ENCODE measurements at places on chromosomes 1 and 21.

GRCh38 chr1:89206373-89206772, 7.6 kb upstream of the GBP4 start:
- DNase-seq: no peak

GRCh38 chr1:219505886-219506285, 107.0 kb downstream of the ZC3H11B start:
- no peak for DNase-seq

DNA sequence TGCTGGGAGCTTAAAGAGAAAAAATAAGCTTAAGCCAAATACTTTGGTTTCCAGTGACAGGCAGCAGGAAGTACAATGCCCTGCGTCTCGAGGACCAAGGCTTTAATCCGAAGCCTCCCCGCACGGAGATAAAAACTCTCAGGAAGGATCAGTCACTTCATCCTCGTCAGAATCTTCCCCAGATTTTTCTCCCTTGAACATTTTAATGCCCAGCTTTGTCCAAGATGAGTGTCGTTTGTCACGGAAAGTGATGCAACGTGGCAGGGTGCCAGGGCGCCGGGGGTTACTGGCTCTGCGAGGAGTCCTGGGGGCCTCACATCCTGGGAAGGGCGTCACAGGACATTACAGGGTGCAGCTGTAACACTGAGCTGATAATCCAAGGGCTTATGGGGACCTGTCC, 25.2 kb upstream of the PCBP3 start:
- DNase-seq: no peak

GRCh38 chr1:241808265-241808664, 39.7 kb upstream of the EXO1 start:
- DNase-seq: no peak

- no peak for DNase-seq
Observed at GRCh38 chr1:2611031-2611501, 21.8 kb downstream of the MMEL1 start.

GRCh38 chr1:68384321-68384813, 65.4 kb downstream of the RPE65 start:
- DNase-seq: no peak

DNA sequence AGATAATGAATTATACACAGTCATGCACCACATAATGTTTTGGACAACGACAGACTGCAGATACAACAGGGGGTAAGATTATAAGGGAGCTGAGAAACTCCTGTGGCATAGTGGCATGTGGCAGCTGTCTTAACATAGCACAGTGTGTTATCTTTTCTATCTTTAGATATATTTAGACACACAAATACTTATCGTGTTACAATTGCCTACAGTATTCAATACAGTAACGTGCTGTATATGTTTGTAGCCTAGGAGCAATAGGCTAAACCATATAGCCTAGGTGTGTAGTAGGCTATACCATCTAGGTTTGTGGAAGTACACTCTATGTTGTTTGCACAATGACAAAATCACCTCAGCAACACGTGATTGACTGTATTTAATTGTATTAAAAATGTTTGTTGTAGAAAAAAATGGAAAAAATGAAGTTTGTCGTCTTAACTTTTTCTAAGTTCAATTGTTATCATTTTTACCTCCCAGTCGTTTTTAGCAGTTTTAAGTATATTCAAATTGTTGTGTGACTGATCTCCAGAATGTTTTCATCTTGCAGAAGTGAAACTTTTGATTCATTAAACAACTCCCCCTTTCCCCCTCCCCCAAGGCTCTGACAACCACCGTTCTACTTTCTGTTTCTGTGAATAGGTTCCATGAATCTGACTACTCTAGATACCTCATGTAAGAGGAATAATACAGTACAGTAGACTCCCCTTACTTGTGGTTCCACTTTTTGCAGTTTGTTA, 351.0 kb upstream of the B3GALT2 start:
- DNase-seq: peak; percentile 91

GRCh38 chr1:195054217-195054687, 1554.0 kb downstream of the KCNT2 start:
- DNase-seq: no peak

DNA sequence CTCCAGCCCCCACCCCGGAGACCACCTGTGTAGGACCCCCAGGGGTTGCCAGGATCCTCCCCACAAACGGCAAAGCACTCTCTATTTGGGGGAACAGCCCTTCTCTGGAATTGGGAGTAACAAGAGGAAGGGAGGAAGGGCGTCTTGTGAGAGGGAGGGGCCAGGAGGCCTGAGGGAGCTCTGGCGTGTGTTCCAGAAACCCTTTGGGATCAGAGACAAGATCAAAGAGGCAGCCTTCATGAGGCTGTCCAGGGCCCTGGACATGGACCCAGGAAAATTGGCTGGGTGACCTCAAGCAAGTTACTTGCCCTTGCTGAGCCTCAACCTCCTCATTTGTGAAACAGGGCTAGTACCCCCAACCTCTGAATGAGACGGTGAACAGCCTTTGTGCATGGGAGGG, 18.1 kb upstream of the ECE1 start:
- DNase-seq: no peak

DNA sequence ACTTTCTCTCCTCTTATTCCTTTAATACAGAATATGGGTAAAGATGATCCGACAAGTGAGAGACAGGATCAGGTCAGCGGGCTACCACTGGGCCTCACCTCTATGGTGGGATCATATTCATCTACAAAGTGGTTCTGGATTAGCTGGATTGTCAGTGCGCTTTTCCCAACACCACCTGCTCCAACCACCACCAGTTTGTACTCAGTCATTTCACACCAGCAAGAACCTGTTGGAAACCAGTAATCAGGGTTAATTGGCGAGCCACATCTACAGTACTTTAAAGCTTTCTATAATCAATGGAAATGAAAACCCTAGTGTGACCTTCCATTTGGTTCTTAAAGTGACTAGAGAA, 643 bp downstream of the NRAS start:
- no peak for DNase-seq

DNA sequence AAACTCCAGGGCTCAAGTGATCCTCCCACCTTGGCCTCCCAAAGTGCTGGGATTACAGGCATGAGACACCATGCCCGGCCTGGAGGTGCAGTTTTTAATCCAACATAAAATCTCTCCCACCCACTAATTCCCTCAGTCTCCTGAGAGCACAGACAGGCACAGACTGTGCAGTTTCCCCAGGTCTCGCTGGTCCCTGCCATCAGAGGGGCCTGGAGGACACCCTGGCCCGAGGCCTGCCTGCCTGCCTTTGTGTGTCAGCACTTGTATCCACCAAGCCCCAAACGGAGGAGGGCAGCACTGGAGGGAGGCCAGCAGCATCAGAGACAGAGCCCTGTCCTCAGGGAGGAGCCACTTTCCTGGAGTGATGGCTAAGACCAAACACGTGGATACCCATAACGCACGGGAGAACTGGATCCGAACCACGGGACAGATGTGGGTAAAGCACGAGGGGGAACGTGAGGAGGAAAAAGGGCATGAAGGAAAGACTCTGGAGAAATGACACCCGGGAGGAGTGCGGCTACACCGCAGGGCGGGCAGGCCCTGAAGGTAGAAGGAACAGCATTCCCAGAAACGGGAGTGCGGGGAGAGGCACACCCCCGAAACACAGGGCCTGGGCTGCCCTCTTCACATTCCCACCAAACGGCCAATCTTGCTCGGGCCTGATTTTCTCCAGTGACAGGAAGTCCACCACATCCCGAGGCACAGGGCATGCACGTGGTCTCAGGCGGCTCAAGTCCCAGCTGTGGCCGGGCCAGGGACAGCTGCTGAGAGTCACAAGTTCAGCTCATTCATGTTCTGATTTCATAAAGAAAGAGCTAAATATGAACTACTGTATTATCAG, 29.7 kb downstream of the NPHP4 start:
- DNase-seq: no peak

DNA sequence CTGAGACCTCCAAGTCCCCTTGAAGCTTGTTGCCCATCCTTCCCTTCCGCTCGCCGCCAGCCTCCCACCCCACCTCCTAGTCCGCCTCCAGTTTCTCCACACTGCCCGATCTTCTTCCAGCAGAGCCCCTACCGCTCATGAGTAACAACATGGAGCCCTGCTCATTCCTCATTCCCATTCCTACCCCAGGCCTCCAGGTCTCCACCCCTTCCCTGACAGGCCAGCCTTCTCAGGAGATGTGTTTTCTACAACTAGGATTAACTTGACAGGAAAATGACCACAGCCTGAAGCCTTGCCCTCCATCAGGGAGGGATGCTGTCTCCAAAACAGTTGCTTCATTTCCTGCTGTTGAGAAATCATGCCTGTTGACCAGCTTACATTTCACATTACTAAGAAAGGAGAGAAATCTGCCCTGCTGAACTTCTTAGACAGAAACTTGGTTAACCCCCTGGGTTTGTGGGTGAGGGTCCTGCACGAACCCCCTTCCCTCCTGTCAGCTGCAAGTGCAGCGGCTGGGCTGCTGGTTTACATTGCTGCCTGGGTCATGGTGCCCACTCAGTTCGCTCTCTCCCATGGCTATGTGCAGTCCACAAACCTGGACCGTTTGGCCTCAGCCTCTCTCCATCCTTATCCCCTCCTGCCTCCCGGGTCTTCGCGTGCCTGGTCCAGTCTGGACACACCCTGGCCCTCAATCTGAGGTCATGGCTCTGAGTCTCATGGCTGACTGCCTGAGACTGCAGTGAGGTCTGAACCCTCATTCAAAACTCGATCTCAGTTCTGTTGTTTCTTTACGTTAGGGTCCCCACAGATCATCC, 16.1 kb upstream of the CHI3L1 start:
- no peak for DNase-seq

GRCh38 chr1:115224636-115225035, 113.4 kb downstream of the NGF start:
- DNase-seq: no peak

DNA sequence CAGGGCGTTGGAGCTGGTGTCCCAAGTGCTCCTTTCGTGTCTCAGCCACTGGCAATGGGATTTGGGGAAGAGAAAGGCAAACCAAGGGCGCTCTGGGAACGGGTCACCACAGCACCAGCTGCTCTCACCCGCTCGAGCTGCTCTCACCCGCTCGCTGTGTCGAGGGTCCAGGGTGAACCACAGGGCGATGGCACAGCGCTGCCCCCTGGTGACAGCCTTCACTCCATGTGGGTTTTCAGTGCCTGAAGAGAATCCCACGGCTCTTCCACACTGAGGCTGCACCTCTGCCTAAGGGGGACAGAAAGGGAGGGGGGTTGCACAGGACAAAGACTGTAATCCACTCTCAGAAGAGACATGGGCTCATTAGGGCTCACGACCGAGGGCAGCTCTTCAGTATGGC, 7.1 kb upstream of the CLDN19 start:
- DNase-seq: no peak

DNA sequence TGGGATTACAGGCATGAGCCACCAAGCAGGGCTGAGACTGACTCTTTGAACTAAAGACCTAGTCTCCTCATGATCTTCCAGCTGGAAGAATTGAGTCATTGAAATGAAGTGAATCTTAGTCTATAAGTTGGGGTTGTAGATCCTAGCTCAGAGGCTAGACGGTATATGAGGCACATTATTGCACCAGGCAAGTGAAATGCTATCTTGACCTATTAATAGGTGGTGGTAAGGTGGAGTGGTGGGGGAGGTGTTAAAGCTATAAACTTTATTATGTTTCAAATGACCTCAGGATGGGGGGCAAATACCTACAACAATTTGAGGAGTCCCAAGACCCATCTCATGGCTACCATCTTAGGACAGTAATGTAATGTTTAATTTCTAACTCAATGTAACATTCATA, 36.8 kb upstream of the SLC16A1 start:
- no peak for DNase-seq

DNA sequence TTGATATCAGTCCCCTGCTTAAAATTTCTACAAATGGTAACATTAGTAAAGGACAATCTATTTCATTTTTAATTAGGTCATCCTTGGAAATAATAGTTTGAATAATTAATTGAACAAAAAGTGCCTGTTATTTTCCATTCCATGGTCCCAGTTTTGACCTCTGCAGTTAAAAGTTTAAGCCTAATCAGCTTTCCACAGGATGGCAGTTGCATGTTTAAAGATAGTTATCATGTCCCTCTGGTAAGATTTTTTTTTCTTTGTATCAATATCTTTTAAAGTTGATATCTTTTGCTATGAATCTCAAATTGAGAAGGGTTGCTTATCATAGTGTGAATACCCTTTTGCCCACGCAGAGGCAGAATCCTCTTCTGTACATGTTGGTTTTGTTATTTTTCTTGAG, 90.4 kb downstream of the HS2ST1 start:
- no peak for DNase-seq

DNA sequence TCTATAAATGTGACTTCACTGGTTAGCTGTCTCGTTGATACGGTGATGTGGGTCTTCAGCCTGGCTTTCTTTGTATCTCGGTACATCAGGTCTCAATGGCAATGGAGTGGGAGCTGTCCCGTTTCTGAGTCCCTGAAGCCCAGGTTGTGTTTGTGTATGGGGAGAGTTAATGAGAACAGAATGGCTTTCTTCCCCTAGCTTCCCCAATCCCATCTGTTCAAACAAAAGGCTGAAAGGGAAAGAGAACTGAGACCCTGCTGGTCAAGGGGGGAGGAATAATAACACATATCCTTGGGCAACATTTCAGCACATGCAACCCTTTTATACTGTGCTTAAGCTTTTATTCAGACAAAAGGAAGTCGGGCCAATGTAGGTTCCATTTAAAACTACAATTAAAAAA, 28.4 kb upstream of the CASQ2 start:
- DNase-seq: no peak

DNA sequence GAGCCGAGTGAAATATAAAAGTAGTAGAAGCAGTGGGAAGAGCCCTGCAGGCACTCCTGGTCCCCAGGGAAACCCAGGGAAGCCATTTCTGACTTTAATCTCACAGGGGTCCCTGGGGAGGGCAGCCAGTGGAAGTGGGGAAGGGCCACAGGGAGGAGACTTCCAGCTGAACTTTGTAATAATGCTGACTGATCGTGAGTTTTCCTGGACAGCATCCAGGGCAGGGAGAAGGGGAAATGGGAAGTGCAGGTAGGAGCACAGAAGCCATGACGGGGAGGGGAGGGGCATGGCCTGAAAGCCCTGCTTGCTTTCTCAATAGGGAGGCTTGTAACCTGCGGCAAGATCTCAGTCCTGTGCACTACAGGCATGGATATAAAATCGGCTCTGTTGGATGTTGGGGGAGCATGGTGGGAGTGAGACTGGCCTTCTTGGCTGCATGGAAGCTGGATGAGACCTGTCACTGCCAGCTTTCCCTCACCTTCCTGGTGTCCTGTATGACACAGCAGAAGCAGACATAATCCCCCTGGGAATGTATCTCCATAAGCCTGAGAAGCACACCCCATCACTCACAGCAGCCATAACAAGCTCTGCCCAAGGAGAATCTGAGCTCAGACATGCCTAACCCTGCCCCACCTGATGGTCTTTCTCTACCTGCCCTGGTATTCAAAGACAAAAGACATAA, 15.1 kb upstream of the MX1 start:
- no peak for DNase-seq

DNA sequence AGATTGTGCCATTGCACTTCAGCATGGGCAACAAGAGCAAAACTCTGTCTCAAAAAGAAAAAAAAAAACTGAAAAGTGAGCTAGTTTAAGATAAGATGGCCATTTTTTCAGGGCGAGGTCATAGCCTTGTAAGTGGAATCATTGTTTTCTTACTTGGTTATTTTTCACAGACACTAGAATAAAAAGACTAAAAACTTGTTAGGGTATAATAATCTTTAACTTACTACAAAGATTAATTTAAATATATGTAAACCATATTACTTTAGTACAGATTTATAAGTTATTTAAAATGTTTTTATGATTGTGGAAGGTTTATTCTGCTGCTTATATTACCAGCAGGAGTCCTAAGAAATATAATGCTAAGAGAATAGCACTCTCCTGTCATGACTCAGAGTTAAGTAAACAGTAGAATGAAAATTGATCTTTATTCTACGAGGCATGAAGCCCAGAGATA, 23.5 kb downstream of the ANGPTL1 start:
- no peak for DNase-seq

- peak; percentile 56 for DNase-seq
Observed at GRCh38 chr1:101239095-101240040, 2.5 kb downstream of the S1PR1 start.

GRCh38 chr1:116573431-116574095, 2.7 kb upstream of the CD58 start:
- no peak for DNase-seq

All from T-helper 1 cell (primary cell).